Activated CD4-positive, alpha-beta memory T cell treated with anti-CD3 and anti-CD28 coated beads, Interleukin-2, amount 10 ng/mL, durations not matched to agents 7 days and 5 days (primary cell): ENCODE measurements at places on chromosomes 1 and 21. TPM values are rescaled to one million over a fixed set of nuclear protein-coding genes. Genes with fewer than 3 reads are reported as not detected.
A peak's percentile ranks its signal among the peaks of the same experiment; 100 is the strongest.

DNA sequence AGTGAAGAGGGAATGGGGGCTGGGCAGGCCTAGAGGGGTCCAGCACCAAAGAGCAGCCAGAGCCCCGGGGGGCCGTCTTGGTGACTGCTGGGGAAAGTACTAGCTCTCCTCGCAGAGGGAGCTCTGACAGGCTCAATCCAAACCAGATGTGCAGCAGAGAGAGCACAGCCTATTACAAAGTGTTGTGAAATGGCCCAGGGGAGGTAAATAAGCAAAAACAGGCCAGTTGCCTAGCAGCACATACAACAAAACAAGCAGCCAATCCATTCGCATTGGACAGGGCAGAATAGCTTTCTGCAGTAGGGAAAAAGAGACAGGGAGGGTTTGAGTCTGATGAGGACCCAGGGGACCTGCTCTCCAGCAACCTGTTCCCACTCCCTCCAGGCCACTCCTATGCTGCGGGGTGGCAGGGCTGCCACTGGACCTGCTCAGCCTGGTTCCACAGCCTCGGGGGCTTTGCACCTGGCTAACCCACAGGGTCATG lies 239.6 kb upstream of the FGGY start:
- H3K4me3 ChIP-seq: no peak overlapping the region
- H3K4me1 ChIP-seq: peaks cover 12% of the 10 kb centered on the region
- peaks cover 4% of the 10 kb centered on the region for H3K27me3 ChIP-seq
- DNase-seq: no peak
- no peaks in the 10 kb centered on the region for H3K36me3 ChIP-seq
- H3K27ac ChIP-seq: no peak overlapping the region

DNA sequence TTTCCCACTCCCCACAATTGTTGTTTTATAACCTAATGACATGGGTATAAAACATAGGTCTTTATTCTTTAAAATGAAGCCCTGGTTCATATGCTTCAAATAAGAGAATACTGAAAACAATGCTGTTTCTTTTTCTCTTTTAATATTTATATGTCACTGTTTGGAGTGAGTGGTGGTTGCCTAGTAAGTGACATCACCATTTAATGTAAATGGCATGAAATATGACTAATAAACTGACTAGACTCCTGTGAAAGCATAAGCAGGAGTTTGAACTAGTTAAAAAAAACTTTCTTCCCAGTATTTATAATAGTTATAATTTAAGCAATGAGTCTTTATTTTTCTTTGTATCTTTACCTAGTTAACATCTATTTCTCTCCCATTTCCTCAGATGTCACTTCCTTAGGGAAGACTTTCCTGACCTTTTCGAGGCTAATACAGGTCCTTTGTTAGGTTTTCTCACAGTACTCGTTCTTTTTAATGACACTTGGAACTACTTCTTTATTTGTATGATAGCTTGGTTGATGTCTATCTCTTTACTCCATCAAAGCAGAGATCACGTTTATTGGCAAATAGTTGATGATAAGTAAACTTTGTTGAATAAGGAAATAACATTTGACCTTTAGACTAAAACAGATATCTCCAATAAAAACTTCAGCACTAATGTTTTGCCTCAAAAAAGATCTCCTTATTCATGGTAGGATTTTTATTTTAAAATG lies 105.4 kb upstream of the PDC start:
- no peaks in the 10 kb centered on the region for H3K36me3 ChIP-seq
- H3K27ac ChIP-seq: no peak overlapping the region
- no peaks in the 10 kb centered on the region for H3K4me1 ChIP-seq

GRCh38 chr1:30660241-30660640 lies 63.1 kb downstream of the MATN1 start:
- no peak overlapping the region for H3K4me3 ChIP-seq
- H3K27me3 ChIP-seq: no peaks in the 10 kb centered on the region

DNA sequence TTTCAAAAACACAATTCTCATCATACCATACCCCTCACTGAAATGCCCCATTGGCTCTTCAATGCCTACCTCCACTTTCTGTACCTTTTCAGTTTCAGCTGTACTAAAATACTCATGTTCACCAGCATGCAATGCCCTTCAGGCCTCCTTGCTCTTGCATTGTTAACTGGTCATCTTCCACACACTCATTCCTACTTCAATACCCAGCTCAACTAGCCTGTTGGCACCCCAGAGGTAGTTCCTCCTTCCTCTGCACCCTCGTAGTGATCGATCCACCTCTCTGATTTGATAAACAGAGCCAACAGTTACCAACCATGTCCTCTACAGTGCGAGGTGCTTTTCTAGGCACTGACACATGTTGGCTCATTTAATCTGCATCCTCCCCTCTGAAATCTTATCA lies 46.7 kb downstream of the PGBD5 start:
- no peaks in the 10 kb centered on the region for H3K4me1 ChIP-seq
- H3K27ac ChIP-seq: no peak overlapping the region
- H3K4me3 ChIP-seq: no peak overlapping the region
- H3K36me3 ChIP-seq: peaks cover 4% of the 10 kb centered on the region
- no peak for DNase-seq

HSPB7 gene
- total RNA-seq: not detected

DNA sequence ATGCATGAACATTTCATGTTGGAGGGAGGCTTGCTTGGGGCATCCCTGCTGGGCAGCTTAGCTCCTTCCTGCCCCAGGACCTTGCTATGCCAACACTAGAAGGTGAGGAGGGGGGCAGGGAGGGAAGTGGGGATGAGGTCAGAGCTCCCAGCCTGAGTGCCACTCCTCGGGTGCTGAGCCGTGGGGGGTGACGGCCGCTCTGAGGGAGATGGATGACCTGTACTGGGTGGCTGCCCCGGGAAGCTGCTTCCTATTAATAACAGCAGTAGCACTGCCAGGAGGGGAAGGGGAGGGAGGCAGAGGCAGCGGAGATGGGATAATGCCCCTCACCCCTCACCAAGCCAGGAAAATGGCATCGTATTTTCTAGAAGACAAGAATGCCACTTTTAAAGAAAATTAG lies 60.6 kb downstream of the UBIAD1 start:
- H3K36me3 ChIP-seq: no peaks in the 10 kb centered on the region
- no peak for DNase-seq
- H3K4me1 ChIP-seq: no peaks in the 10 kb centered on the region
- H3K27ac ChIP-seq: no peak overlapping the region
- H3K4me3 ChIP-seq: no peak overlapping the region
- peaks cover 7% of the 10 kb centered on the region for H3K27me3 ChIP-seq

DNA sequence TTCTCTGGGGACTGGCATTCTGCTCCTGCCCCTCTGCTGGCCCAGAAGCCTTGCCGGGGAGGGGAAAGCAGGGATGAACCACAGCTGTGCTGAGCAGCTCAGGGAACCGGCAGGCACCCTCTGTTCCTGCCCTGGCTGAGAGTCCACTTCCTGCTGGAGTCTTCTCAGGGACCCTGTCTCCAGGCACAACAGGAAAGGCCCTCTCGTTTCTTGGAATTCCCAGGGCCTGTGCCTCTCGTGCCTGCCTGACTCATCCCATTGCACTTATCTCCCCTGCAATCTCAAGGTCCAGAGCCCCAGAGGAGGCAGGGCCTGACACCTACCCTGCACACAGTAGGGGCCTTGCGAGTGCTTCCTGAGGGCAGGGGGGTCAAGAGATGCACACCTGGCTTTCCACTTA lies 1.1 kb upstream of the EDN2 start:
- H3K27ac ChIP-seq: no peak overlapping the region
- H3K27me3 ChIP-seq: peaks cover 23% of the 10 kb centered on the region
- H3K4me3 ChIP-seq: no peak overlapping the region
- DNase-seq: no peak
- peaks cover 14% of the 10 kb centered on the region for H3K4me1 ChIP-seq

THEM5 gene
- not detected for total RNA-seq

GRCh38 chr1:5598824-5599395 lies 393.3 kb downstream of the NPHP4 start:
- no peaks in the 10 kb centered on the region for H3K36me3 ChIP-seq
- DNase-seq: no peak
- no peak overlapping the region for H3K4me3 ChIP-seq
- H3K27ac ChIP-seq: no peak overlapping the region

KIAA0040 gene
- 79.4 TPM for total RNA-seq

DNA sequence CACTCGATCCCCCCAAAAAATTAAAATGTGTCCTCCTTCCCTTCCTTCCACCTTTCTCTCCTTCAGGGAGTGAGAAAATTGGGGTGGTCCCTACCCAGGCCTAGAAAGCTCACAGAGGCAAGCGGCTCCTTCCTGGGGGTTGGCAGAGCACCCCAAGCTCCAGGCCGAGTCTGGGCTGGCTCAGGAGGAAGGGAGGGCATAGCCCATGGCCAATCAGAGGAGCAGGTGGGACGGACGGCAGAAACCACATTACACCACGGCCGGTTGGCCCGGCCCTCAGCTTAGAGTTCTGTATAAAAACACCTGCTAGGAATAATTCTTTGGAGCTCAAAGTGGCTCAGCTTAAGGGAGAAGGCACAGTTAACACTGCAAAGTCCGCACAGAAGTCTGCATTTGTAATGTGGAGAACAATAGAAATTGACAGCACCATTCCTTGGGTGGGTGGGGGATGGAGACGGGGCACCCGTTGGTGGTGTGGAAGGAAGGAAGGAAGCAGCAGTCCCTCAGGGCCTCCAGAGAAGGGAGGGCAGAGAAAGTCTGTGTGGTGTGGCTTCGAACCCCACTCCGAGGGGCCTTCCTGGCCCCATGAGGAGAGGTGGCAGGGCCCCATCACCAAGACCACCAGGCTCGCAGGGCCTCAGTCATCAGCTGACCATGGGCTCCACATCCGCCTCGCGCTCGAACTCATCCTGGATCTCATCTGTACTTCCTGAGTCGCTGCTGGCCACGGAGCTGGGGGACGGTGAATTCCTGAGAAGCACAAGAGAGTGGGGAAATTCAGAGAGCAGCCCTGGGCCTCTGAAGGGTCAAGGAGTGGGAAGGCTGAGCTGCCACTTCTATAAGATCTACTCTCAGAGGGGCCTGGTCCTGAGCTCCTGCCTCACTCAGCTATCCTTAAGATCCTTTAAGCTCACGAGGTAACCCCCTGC lies 5.8 kb upstream of the ALDH4A1 start:
- no peaks in the 10 kb centered on the region for H3K27me3 ChIP-seq
- H3K27ac ChIP-seq: no peak overlapping the region
- no peak for DNase-seq
- H3K36me3 ChIP-seq: peaks cover 43% of the 10 kb centered on the region
- peaks cover 14% of the 10 kb centered on the region for H3K4me1 ChIP-seq
- H3K4me3 ChIP-seq: no peak overlapping the region

TXNIP gene
- 407 TPM for total RNA-seq

GRCh38 chr1:31672986-31673385 lies 28.3 kb upstream of the PEF1 start:
- DNase-seq: no peak
- no peak overlapping the region for H3K4me3 ChIP-seq
- H3K27ac ChIP-seq: no peak overlapping the region
- H3K36me3 ChIP-seq: no peaks in the 10 kb centered on the region

DNA sequence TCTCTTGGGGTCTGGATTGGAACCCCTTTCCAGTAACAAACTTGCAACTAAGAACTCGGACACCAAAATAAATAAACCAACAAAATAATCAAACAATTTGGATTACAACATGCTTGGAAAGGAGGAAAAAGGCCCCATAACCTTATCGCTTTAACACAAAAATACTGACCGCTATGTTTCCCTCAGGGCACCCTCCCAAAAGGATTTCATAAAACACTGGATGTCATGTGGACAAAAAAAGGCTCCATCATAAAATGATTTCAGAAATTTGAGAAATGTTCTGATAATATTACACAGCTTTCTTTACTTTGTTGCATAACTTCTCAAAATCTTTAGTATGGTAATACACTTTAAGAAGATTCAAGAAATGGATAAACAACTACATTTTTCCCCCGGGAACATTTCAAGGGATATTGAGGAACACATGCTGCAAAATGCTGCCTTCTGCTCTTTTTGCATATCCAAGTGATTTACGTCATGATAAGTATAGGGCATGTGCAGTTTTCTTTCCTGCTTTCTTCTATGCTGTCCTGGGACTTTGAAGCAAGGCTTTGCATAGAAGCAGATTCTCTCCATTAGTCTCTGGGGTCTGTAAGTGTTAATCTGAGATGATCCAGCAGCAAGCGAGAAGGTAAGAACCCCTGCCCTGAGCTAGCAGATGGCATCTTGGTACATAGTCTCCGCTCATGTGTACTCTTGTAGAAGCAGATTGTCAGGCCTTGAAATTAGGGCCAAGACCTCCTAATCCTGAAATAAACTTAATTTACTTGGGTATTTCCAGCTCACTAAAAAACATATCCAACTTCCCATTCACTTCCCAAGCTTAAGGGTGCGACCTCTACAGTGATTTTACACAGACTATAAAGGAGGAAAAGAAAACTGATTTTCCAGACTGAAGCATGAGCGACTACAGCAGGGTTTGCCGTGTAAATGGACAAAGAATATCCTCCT lies 85.5 kb upstream of the KIAA0040 start:
- DNase-seq: no peak
- H3K36me3 ChIP-seq: no peaks in the 10 kb centered on the region
- no peaks in the 10 kb centered on the region for H3K4me1 ChIP-seq
- H3K27ac ChIP-seq: no peak overlapping the region
- peaks cover 3% of the 10 kb centered on the region for H3K27me3 ChIP-seq
- H3K4me3 ChIP-seq: no peak overlapping the region

DNA sequence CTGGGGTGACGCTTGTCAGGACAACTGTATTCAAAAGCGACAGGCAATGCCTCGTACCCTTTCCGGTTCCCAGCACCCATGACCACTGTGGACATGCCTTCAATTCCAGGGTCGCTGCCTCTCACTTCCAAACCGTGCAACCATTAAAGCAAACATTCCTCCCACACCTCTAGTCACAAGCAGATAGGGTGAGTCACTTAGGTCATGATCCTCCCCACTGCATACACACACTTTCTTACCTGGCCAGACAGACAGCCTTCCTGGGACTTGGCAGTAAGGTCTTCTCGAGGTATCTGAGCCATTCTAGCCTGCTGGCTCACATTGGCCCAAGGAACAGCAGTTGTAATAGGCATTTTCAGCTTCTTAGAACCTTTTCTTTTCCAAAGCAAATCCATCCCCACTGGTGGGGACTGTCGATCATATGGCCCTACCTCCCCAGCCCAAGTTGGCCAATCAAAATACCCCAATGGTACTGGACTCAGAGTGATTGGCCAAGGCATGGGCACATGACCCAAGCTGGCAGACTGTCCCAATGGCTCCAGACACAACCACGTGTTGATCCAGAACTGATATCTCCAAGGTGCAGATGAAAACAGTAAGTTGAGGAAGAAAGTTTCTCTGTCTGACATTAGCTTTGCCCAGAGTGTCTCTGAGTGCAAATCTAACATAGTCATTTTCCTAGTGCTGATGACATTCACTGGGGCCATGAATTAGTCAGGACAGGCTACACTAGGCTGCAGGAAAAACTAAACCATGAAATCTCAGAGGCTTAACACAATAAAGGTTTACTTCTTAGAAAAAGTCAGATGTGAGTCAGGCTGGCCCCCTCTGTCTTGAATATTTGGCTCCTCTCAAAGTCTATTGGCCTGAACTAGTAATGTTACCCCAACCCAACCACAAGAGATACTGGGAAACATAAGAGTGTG lies 113.8 kb downstream of the RRAGC start:
- H3K27me3 ChIP-seq: peaks cover 12% of the 10 kb centered on the region
- DNase-seq: no peak
- no peak overlapping the region for H3K4me3 ChIP-seq
- peaks cover 26% of the 10 kb centered on the region for H3K4me1 ChIP-seq
- peaks cover 4% of the 10 kb centered on the region for H3K36me3 ChIP-seq

GRCh38 chr1:19113697-19114092 lies 96.4 kb downstream of the UBR4 start:
- DNase-seq: peak; percentile 54
- H3K4me3 ChIP-seq: no peak overlapping the region
- peaks cover 87% of the 10 kb centered on the region for H3K36me3 ChIP-seq
